Natural killer cell (primary cell): ENCODE measurements at places on chromosomes 2 and 18. TPM values are rescaled to one million over a fixed set of nuclear protein-coding genes. Genes with fewer than 3 reads are reported as not detected.

The CCDC85A gene
- not detected for total RNA-seq

The ICA1L gene
- 10.4 TPM for total RNA-seq

The MAP4K4 gene
- total RNA-seq, result 66.5 TPM

The NPHP1 gene
- total RNA-seq, result 0.24 TPM

The M1AP gene
- total RNA-seq, result not detected

DNA sequence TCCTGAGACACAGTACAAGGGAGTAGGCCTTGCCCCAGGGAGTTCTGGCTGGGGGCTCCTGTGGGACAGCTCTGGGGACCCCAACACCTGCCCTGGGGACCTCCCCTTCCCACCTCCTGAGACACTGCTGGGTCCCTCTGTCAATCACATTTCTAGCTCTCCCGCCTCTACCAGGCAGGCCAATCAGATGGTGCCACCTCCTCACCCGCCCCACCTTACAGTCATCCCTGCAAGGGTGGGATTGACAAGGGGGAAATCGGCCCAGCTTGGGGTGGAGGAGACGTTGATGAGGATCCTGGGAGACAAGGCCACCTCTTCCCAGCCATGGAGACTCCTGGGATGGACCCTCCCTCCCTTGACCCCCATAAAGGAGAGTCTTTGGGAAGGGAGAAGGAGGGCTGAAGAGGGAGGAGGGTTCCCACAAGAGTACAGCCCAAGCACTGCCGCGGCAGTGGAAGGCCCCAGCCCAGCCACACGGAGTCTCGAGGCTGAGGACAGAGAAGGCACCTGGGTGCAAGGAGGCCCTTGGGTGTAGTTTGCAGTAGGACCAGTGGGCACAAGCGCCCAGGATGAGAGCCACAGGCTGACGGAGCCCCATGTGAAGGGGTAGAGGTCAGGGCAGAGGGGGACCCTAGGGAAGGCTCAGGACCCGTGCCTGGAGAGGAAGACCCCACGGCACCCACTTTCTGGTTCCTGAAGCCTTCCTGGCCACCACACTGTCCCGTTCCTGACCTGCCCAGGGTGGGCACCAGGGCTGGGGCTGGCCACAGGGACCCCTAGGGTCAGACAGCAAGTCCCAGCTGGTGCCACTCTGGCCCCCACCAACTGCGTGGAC lies 109.9 kb upstream of the OTOS start:
- DNase-seq, result no peak

DNA sequence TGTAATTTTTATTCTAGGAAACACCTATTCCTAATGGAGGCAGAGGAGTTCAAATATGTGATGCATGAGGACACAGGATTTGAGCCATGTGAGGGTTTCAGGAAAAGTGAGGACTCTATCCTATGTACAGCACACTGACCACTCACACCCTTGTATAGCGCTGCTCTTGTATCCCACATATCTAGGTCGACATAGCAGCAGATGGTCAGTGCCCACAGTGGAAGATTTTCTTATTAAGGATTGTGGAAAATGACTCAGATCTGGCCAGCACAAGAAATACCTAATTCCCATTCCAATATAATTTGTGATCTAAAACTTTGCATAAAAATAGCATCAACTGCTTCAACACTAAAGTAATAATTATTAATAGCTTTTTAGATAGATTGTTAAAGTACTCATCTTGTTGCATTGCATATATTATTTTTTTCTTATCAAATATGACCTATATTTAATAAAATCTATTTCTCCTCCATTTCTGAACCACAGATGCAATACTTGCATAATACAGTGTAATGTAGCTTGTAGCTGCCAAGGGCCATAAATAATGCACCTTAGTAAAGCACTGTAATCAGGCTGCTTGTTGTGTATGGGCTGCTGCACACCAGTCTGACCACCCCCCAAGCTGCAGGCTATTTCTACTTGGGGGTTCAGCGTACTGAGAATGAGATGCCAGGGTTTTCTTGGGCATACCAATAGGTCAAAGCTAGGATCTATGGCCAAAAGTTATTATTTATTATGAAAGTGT lies 442.2 kb upstream of the CWC22 start:
- no peak for DNase-seq

DNA sequence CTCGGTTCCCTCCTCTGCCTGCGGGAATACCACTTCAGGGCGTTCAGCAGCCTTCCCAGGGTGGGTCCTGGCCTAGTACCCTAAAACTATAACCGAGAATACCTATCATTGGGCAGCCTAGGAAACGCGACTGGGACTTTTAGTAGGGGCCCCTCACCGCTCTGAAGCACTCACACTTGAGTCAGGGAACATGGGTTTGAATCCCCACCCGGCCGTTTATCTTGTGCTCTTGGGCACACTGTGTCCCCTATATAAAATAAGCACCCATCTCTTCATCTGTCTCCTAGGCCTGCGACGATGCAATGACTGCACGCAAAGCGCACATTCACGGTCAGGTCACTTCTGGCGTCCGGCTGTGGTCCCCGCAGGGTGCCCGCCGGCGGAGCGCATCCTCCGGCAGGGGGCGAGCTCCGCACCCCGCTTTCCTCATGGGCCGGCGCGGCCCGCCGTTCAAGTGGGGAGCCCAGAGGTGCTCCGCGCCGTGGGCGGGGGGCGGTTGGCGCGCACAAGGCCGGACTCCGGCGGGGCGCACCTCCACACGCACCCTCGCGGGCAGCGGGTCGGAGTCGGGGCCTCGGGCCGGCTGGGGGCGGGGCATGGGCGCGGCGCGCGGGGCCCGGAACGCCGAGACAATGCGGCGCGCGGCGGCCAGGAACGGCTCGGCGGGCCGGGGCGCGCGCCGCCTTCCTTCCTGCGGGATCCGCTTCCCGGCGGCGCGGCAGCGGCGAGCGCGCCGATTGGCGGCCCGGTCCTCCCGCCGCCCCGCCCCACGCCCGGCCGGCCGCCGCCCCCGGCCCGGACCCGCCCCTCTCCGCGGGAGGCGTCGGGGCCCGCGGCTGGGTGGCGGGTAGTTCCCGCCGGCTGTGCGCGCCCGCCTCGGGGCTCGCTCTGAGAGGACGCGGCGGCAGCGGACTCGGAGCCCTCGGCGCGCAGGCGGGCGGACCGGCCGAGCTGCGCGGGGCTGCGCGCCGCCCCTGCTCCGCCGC lies at the start of gene ASAP2:
TSS of gene ASAP2 (plus strand) at position 850 of the 986 bp plus-strand sequence. CDS start 293 bp downstream, outside the sequence.
- no peak for DNase-seq

DNA sequence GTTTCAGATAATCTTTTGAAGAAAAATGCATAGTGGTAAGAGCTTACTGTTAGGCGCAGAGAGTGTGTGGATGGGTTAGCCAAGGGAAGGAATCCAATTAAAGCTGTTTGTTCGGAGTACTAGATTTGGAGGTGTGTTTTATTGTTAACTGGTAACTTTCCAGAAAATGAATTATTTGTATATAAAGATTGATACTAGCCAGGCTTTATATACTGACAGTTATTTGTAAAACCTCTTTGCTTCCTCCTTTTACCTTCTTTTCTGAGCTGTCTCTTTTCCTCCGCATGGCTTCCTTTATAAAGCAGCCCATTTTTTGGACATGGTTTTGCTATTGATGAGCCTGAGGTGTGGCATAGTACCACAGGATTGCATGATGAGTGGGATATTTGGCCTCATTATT lies 25.6 kb downstream of the SPTBN1 start:
- no peak for DNase-seq

DNA sequence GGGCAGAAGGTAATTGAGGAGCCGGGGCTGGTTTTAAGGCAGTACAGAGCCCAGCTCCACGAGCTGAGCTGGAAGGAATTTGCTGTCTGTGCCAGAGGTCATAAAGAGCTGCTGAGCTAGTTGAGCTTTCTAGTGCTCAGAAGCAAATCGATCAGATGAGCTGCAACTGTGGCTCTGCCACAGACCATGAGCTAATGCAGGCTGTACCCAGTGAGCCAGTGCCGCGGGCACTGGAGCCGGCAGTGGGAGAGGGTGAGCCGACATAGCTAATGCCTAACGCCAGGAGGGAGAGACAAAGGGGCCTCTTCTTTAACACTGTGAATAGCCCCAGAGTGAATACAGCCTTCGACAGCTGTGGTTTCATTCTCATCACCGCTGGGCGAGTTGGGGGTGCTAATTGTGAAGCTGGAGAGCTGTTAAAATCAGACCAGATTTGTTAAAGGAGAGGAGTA lies 410.1 kb upstream of the TCF4 start:
- no peak for DNase-seq

DNA sequence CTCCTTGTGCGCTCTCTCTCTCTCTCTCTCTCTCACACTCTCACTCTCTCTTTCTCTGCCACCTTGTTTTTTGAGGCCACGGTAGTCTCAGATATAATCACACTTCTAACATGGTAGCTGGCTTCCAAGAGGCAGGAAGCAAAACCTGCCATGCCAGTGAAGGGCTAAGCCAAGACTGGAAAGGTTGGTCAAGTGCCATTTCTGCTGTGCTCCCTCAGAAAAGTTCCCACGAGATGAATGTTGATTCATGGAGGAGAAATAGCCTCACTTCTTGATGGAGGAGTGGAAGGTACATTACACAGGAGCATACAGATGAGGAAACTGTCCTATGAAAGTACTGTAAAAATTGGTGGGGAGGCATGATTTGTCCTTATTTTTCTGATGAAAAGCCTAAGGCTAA lies 237.9 kb downstream of the XIRP2 start:
- DNase-seq, result no peak

DNA sequence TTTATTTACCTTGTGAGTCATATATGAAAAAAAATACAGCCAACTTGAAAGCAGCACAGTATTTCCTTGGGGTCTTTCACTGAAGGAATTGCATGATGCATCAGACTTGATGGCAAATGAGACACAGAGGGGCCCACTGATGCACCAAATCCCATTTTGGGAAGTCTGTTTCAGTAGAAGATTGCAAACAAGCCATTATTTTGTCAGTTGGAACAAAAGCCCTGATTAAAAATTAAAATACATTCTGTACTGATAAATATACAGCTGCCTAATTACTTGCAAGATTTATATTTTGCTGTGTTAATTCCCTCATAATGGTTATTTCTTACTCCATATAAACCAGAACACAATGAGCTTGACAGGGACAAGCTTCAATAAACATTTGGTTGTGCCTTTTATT lies 370.4 kb downstream of the SUCLG1 start:
- DNase-seq, result no peak

GRCh38 chr2:95352310-95353054 lies 50.0 kb upstream of the FAHD2A start:
- DNase-seq, result no peak

- no peak for DNase-seq
Measured at GRCh38 chr18:69495338-69495737, 94.7 kb downstream of the DOK6 start.

DNA sequence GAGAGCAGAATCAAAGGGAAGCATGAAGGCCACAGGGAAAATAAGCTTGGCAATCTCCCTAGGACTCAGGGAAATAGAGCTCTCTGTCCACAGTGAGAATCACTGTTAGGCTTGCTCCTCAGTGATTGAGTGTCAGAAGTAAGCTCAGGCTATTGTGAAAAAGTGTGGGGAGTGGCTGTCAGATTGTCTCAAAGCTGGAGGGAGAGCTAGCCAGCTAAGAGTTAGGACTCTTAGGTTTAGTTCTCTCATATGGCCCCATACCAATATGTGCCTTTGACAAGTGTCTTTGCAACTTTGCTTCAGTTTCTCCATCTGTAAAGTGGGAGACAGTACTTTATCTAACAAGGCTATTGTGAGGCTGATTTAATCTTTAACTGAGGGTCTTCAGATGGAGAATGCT lies 17.2 kb downstream of the EIF4E2 start:
- no peak for DNase-seq
